ENCODE measurements at places on chromosomes 4 and X.

- DNase-seq: no peak
Measured at GRCh38 chrX:17072721-17073230, 126.3 kb downstream of the REPS2 start.

DNA sequence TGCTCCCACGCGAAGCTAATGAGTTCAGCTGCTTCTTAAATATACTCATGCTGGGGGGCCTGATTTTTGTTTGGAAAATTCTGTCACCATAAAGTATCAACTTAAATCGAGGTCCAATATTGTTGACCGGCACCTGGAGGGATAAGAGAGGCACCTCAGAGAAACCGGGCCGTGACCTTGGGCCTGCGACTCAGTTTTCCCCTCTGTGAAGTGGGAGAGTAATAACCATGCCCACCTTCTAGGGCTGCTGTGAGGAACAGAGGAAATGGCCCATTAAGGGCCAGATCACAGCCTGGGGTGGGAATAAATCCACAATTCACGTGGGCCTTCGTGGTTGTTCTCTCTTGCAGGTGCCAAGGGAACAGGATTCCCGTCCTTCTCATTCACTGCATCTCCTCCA lies 39.4 kb downstream of the ZBTB49 start:
- no peak for DNase-seq

DNA sequence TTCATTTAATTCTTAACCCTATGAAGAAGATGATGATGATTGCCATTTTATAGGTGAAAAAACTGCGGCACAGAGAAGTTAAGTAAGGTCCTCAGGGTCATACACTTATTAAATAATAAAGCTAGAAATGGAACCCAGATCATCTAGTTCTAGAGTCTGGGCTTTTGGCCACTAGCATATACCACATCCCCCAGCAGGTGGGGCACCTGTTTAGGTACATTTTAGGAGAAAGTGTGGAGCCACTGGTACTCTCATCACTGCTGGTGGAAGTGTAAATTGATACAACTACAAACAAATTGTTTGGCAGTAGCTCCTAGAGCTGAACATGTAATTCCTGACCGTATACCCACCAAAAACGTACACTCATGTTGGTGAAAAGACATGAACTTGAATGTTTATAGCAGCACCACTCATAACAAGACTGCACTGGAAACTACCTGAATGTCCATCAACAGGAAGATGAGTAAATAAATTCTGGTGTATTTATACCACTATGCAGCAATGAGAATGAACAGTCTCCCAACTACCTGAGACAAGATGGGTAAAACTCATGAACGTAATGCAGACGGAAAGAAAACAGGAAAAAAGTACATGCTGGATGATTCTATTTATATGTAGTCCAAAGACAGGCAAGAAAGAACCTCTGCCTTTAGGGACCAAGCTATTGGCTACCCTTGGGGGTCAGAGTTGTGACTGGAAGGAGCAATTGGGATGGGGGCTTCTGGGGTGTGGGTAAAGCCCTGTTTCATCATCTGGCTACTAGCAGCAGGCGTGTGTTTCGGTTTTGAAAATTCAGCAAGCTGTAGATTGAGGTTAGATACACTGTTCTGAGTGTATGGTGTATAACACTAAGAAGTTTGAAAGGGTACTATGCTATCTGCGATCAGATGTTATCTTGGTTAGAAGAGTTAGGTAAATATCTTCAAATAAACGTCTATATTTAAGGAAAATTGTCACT lies 72.3 kb upstream of the ADGRG2 start:
- DNase-seq: no peak

GRCh38 chrX:149221230-149221629 lies 283.9 kb downstream of the IDS start:
- no peak for DNase-seq

DNA sequence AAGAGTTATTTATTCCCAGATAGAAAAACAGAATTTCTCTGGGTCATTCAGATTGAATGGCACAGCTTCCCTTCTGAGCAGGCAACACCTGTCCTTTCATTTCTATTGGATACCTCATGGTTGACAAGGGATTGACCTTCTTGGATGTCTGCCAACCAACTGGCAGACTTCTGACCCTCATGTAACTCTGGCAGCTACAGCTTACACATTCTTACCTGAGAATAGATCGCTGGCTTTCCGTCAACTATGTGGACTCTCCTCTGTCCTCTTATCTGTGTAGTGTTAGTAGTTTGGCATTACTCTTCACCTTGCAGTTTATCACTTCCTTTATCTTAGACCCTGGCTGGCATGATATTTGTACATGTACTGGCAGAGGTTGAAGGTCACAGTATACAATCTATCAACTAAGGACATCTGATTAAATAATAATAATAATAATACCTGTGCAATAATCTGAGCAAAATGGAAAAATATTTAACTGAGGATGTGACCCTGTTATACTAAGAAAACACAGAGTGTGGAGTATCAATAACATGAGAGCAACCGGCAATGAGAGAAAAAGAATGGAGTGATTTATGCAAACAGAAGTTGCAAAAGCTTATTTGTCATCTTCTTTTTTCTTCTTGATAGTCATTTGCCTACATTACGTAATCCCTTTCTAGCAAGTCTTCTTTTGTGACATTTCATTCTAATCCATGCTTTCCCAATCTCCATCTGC lies 1118.2 kb downstream of the ARAP2 start:
- no peak for DNase-seq

- DNase-seq: no peak
Measured at GRCh38 chrX:107753187-107753586, 22.4 kb downstream of the TSC22D3 start.

GRCh38 chr4:38020386-38020785 lies 60.2 kb downstream of the PTTG2 start:
- DNase-seq: no peak

GRCh38 chrX:108264376-108264775 lies 172.8 kb downstream of the ATG4A start:
- DNase-seq: no peak

- DNase-seq: no peak
Measured at GRCh38 chr4:59535541-59535940, 1664.6 kb upstream of the ADGRL3 start.

- DNase-seq: no peak
Measured at GRCh38 chrX:1378306-1378759, 13.6 kb downstream of the SLC25A6 start.

DNA sequence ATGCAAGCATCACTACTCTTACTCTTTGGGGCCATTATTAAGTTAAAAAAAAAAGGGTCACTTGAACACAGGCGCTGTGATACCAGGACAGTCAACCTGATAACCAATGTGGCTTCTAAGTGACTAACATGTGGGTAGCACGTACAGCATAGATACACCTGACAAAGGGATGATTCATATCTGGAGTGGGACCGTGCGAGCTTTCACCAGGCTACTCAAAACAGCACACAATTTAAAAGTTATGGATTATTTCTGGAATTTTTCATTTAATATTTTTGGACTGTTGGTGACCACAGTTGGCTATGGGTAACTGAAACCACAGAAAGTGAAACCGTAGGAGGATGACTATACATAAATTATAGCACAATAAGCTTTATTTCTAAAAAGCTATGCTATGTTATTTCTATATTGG lies 113.8 kb upstream of the STIM2 start:
- peak; percentile 5 for DNase-seq

DNA sequence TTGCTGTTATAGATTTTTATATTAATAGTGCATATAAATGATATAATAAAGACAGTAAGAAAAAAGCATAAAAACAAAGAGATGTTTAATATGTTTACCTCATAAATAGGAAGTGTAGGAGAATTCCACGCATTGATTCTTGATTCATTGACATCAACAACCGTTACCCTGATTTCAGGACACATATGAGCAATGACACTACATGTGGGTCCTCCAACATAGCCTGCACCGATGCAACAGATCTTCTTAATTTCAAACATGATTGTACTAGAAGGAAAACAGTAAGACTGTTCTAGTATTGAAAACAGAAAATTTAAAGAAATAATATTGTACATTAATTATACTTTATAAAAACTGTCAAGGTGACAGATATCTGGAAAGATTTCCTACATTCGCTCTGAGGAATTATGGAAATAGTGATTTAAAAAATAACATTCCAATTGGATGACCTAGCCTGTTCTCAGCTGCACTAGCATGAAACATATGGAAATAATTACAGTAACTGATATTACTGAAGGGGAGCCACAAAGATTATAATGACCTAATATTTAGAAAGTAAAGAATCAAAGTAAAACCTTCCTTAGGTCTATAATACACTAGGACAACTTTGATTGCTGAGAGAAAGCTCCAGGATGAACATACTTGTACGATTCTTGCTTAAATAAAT lies 5.9 kb downstream of the UGDH start:
- no peak for DNase-seq

- no peak for DNase-seq
Measured at GRCh38 chr4:125266901-125267604, 47.7 kb upstream of the FAT4 start.

DNA sequence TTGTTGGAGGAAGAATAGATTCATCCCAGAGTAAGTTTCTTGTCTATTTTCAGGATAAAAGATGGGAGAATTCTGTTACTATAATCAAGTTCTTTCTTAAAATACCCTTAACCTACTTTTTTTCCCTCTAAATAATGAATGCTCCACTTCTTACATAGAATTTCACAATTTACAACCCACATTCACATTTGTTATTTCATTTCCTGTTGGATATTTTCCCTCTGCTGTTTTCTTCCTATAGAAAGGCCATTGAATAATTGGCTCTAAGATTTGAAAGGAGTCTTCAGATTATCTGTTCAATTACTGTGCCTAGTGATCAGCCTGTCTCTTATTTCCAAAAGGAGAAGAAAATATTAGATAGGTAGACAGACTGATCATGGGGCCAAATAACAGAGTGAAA lies 79.7 kb downstream of the CPE start:
- no peak for DNase-seq

GRCh38 chr4:101177154-101177553 lies 170.2 kb downstream of the PPP3CA start:
- no peak for DNase-seq

DNA sequence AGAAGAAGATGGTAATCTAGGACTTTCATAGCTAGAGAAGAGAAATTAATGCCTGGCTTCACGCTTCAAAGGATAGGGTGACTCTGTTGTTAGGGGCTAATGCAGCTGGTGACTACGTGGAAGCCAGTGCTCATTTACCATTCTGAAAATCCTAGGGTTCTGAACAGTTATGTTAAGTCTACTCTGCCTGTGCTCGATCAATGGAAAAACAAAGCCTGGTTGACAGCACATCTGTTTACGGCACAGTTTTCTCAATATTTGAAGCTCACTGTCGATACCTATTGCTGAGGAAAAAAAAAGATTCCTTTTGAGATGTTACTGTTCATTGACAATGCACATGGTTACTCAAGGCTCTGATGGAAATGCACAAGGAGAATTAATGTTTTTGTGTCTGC lies 182.6 kb upstream of the NUDT6 start:
- DNase-seq: no peak

GRCh38 chrX:11103006-11103405 lies 8.1 kb upstream of the HCCS start:
- DNase-seq: no peak

DNA sequence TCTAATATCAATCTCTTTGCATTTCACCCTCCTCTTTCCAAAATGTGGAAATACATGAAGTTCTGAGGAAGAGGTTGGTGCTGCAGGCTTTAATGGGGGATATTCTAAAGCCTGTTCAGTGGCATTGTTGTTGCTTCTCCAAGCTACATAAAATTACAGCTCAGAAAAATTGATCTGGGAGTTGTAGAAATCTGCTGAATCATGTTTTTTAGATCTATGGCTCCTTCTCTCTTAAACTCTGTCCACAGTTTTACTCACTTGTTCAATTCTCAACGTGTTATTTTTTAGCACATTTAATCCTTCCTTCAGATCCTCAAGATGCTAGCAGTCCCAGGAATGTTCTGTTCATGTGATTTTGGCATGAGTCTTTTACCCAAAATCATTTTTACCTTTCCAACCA lies 949.5 kb upstream of the ADGRL3 start:
- DNase-seq: no peak

DNA sequence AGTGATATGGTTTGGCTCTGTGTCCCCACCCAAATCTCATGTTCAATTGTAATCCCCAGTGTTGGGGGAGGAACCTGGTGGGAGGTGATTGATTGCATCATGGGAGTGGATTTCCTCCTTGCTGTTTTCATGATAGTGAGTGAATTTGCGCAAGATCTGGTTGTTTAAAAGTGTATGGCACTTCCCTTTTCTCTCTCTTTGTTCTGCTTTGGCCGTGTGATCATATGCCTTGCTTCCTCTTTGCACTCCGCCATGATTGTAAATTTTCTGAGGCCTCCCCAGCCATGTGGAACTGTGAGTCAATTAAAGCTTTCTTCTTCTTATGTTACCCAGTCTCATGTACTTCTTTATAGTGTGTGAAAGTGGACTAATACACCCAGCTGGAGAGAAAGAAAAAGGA lies 113.0 kb upstream of the AADAT start:
- no peak for DNase-seq

- DNase-seq: no peak
Measured at GRCh38 chr4:77505275-77505957, 100.2 kb upstream of the CXCL13 start.

- DNase-seq: no peak
Measured at GRCh38 chr4:88621763-88622327, 29.6 kb downstream of the HERC3 start.

DNA sequence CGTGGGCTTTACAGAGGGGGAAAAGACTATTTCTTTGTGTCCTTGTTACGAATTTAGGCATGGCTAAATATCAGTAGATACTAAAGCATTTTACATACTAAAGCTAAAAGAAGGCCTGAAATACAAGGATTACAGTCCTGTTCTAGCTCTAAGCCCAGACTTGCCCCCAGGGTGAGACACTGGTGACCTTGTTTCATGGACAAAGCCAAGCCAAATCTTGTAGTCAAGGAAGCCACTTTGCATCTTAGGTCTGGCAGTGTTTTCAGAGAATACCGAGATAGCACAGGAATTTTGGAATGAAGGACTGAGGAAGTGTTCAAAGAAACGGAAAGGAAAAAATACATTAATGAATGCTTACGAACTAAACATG lies 733 bp upstream of the G3BP2 start:
- no peak for DNase-seq

DNA sequence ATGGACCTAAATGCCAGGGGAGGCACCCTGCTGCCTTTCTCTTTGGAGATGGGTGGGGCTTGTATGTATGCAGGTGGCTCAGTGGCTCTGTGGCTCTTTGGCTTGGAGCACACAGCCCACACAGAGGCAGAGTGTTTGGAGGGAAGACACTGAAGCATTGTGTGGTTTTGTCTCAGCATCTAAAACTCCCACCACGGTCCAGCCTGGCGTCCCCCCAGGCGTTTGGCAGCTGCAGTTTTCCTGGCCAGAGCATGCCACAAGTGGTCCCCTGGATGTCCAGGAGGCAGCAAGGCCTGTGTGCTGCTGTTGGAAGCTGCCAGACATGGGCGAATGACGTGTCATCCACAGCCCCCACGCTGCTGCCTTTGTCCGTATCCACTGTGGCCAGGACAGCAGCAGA lies 32.2 kb upstream of the PSAPL1 start:
- DNase-seq: no peak

- peak; percentile 40 for DNase-seq
Measured at GRCh38 chrX:43656005-43656494, at the start of gene MAOA. Gene MAOA, plus strand, starts transcription at chrX:43656299. Its CDS starts 43 bp downstream, at chrX:43656342.

DNA sequence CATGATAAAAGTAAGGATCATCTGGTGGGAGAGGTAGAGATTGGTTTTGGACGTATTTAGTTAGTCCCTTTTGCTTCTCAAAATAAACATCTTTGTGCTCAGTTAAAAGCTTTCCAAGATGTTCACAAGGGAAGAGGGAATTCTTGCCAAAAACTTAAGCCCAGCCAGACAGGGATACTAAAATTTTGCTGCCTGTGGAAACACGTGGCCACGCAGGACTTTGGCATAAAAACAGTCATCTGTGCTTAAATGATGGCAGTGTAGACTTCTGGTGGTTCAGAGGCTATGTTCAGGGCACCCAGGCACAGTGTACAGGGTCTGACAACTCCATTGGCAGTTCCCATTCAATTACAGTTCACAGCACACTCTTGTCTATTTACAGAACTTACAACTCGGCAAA lies 93.2 kb upstream of the JADE1 start:
- no peak for DNase-seq

Measured in stimulated activated CD4-positive, alpha-beta T cell treated with anti-CD3 and anti-CD28 coated beads, Interleukin-4, amount 100 ng/mL, for 1 hour (primary cell).